Progenitor cell of endocrine pancreas (in vitro differentiated cells): ENCODE measurements at places on chromosomes 13 and 19. TPM values are rescaled to one million over a fixed set of nuclear protein-coding genes. Genes with fewer than 3 reads are reported as not detected.

GRCh38 chr13:51590971-51591627 lies 6.8 kb downstream of the WDFY2 start:
- H3K36me3 ChIP-seq = no peaks in the 10 kb centered on the region
- no peak for DNase-seq
- H3K4me3 ChIP-seq = no peak overlapping the region
- H3K27me3 ChIP-seq = no peaks in the 10 kb centered on the region
- H3K4me1 ChIP-seq = peaks cover 15% of the 10 kb centered on the region

The EXOC3L2 gene
- total RNA-seq = not detected in 2 replicates

DNA sequence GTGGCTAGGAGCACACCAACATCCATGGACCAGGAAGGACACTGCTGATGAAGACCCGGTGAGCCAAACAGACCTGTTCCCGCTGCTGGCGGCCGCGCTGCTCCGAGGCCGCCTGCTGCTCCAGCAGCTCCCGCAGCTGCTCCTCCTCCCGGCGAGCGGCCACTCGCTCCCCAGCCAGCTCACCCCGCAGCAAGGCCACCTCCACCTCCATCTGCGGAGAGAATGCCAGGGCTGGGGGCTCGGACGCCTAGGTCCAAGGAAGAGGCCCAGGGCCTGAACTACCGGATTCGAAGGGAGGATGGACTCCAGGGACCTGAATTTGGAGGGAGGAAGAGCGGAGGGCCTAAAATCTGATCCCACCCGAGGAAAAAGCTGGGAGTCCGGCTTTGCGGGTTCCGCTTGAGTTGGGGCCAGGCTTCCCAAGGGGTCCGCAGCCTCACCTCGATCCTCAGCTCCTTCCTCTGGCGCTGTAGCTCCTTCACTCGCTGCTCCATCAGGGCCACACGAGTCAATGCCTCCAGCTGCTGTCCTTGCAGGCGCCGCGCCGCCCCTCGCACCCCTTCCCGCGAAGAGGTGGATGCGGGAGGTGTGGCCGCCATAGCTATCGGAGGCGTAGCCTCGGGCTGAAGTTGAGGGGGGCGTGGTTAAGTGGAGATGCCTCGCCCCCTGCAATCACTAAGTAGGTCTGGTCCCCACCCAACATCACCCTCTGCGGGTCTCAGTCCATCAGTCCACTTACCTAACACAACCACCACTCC lies 2.7 kb downstream of the PHLDB3 start:
- H3K4me3 ChIP-seq = peak overlapping the region; percentile 38
- H3K27ac ChIP-seq = no peak overlapping the region
- peaks cover 10% of the 10 kb centered on the region for H3K27me3 ChIP-seq

GRCh38 chr19:32672841-32673240 lies 2.1 kb downstream of the ANKRD27 start:
- H3K27me3 ChIP-seq = peaks cover 35% of the 10 kb centered on the region
- H3K36me3 ChIP-seq = peaks cover 1% of the 10 kb centered on the region
- no peak for DNase-seq

GRCh38 chr13:110981379-110981778 lies 66.5 kb upstream of the ANKRD10 start:
- H3K36me3 ChIP-seq = no peaks in the 10 kb centered on the region
- H3K27ac ChIP-seq = peak overlapping the region; percentile 4
- H3K4me3 ChIP-seq = peak overlapping the region; percentile 14
- no peak for DNase-seq
- H3K4me1 ChIP-seq = peaks cover 21% of the 10 kb centered on the region
- no peaks in the 10 kb centered on the region for H3K27me3 ChIP-seq

The DAZAP1 gene
- 131 and 136 TPM in 2 replicates for total RNA-seq

- peaks cover 22% of the 10 kb centered on the region for H3K4me1 ChIP-seq
- DNase-seq = no peak
- peaks cover 19% of the 10 kb centered on the region for H3K36me3 ChIP-seq
These were observed 53.1 kb downstream of the ATP7B start for GRCh38 chr13:51958217-51958547.

DNA sequence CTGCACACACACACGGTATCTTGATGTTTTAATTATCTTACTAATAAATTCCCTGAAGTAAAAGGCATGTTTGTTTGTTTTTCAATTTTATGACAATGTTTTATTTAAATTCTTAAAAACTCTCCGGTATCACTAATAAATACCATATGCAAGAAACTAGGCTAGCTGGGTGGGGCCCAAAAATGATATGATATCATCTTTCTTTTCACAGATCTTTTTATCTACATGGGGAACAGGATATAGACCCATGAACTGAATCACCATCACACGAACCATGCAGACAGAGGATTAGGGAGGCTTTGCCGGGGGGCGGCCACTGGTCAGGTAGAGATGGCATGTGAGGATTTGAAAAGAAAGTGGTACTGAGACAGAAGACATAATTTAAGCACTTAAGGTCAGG lies 266.4 kb downstream of the ENOX1 start:
- no peaks in the 10 kb centered on the region for H3K27me3 ChIP-seq
- peaks cover 5% of the 10 kb centered on the region for H3K4me1 ChIP-seq
- DNase-seq = no peak
- no peaks in the 10 kb centered on the region for H3K36me3 ChIP-seq
- H3K27ac ChIP-seq = no peak overlapping the region

GRCh38 chr13:102317593-102317992 lies 84.3 kb downstream of the FGF14 start:
- no peaks in the 10 kb centered on the region for H3K27me3 ChIP-seq
- H3K27ac ChIP-seq = no peak overlapping the region
- H3K4me3 ChIP-seq = no peak overlapping the region
- H3K36me3 ChIP-seq = no peaks in the 10 kb centered on the region

The ZNF728 gene
- total RNA-seq = not detected in 2 replicates

The NDUFA13 gene
- 346 and 347 TPM in 2 replicates for total RNA-seq

GRCh38 chr13:51804295-51805172 lies 571 bp upstream of the DHRS12 start:
- DNase-seq = no peak
- H3K4me1 ChIP-seq = peaks cover 12% of the 10 kb centered on the region
- no peaks in the 10 kb centered on the region for H3K27me3 ChIP-seq
- peaks cover 3% of the 10 kb centered on the region for H3K36me3 ChIP-seq

DNA sequence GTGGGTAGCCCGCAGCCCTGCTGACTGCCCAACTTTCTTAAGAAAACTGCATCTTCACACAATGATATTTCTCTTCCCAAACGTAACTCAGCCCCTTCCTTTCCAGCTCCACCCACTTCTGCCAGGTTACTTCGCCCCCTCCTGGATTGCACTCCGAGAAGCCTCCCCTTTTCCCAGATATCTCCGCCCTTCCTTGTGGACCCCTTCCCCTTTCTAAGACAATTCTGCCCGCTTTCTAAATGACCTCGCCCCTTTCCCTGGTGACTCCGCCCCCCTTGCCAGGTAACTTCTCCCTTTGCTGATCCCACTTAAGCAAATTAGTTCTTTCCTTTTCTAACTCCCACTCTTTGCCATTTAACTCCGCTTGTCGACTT lies 2.6 kb downstream of the VSIG10L start:
- H3K27ac ChIP-seq = peak overlapping the region; percentile 93
- peaks cover 25% of the 10 kb centered on the region for H3K27me3 ChIP-seq
- H3K36me3 ChIP-seq = no peaks in the 10 kb centered on the region
- peaks cover 5% of the 10 kb centered on the region for H3K4me1 ChIP-seq
- H3K4me3 ChIP-seq = peak overlapping the region; percentile 80

DNA sequence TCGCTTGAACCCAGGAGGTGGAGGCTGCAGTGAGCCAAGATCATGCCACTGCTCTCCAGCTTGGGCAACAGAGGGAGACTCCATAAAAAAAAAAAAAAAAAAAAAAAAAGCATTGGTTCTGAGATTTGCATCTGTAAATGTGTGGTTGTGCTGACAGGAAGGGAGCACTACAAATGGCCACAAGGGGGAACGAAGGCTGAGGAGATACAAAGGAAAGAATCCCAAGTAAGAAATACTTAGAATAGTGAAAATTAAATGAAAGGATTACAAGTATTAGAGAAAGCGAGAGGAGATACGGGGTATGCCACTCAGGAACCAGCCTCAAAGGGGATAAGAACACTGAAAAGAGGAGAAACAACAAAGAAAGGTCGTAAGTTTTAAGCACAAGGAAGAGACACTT lies 284.9 kb downstream of the KLF12 start:
- DNase-seq = no peak
- H3K4me1 ChIP-seq = peaks cover 6% of the 10 kb centered on the region
- H3K27ac ChIP-seq = no peak overlapping the region
- no peak overlapping the region for H3K4me3 ChIP-seq
- H3K27me3 ChIP-seq = no peaks in the 10 kb centered on the region
- peaks cover 6% of the 10 kb centered on the region for H3K36me3 ChIP-seq

- no peak for DNase-seq
- H3K36me3 ChIP-seq = peaks cover 10% of the 10 kb centered on the region
- no peaks in the 10 kb centered on the region for H3K27me3 ChIP-seq
- H3K4me3 ChIP-seq = no peak overlapping the region
- no peak overlapping the region for H3K27ac ChIP-seq
These were observed 2.7 kb upstream of the RPS15 start for GRCh38 chr19:1435378-1435989.

- no peak overlapping the region for H3K4me3 ChIP-seq
- DNase-seq = no peak
- H3K36me3 ChIP-seq = no peaks in the 10 kb centered on the region
- no peak overlapping the region for H3K27ac ChIP-seq
- peaks cover 32% of the 10 kb centered on the region for H3K4me1 ChIP-seq
These were observed 480.4 kb downstream of the FOXO1 start for GRCh38 chr13:40186041-40186440.
